ENCODE measurements at places on chromosomes 5 and 9.
A peak's percentile ranks its signal among the peaks of the same experiment; 100 is the strongest.

GRCh38 chr5:150043657-150044328 is 42.6 kb downstream of the CSF1R start:
- DNase-seq: no peak

- DNase-seq: no peak
Observed at GRCh38 chr9:114467910-114468309, 37.4 kb downstream of the WHRN start.

DNA sequence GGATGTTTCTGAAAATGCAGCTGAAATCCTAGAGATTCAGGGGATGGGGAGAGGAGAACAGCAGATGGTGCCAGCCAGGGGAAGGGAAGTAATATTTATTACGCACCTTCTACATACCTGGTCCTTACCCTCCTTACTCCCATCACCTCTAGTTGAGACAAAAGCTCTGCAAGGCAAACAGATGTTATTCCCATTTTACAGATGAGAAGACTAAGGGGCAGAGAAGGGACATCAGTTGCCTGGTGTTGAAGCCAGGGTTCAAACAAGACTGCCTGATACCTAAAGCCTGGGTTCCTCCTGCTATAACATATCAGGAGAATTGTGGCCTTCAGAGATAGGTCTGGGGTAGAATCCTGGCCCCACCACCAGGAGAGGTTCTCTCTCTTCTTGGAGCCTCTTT is 7.3 kb upstream of the BOD1 start:
- no peak for DNase-seq

DNA sequence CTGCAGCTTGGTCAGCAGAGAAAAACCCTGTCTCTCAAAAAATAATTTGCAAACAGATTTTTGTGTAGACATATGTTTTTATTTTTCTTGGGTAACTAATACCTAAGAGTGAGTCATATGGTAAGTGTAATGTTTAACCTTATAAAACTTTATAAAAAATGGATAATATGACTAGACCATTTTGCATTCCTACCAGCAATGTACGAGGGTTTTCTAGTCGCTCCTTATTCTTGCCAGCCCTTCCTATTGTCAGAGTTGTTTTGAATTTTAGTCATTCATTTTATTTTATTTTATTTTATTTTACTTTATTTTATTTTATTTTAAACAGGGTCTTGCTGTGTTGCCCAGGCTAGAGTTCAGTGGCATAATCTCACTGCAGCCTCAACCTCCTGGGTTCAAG is 37.8 kb downstream of the RABGAP1 start:
- DNase-seq: no peak

GRCh38 chr9:97321691-97322090 is 14.2 kb downstream of the CCDC180 start:
- no peak for DNase-seq

GRCh38 chr9:91942201-91942600 is 7.8 kb downstream of the ROR2 start:
- no peak for DNase-seq

DNA sequence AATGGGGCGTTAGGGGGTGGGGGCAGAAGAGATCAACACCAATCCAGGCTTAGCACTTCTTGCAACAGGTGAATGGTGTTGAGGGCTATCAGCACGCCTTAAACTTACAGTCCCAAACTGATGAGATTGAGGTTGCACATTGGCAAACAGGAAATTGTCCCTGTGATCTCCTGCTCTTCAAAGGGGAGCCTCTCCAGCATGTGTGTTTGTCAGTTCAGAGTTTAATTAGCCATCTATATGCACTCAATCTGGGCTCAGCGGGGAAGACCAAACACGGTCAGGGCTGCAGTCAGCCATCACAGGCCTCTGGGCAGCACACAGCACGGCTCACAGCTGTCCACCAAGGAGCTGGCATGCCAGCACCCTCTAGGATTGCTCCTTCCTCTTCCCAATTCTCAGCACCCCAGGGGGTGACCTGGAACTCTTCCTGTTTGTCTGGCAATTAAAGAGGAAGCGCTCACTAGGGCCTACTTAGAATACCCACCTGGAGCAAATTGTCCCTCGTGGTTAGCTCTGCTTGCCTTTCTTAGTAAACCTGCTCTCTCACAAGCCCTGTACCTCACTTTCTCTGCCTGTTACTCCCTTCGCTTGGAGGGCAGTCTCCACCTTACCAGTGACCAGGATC is 217.4 kb downstream of the SLIT3 start:
- DNase-seq: no peak

DNA sequence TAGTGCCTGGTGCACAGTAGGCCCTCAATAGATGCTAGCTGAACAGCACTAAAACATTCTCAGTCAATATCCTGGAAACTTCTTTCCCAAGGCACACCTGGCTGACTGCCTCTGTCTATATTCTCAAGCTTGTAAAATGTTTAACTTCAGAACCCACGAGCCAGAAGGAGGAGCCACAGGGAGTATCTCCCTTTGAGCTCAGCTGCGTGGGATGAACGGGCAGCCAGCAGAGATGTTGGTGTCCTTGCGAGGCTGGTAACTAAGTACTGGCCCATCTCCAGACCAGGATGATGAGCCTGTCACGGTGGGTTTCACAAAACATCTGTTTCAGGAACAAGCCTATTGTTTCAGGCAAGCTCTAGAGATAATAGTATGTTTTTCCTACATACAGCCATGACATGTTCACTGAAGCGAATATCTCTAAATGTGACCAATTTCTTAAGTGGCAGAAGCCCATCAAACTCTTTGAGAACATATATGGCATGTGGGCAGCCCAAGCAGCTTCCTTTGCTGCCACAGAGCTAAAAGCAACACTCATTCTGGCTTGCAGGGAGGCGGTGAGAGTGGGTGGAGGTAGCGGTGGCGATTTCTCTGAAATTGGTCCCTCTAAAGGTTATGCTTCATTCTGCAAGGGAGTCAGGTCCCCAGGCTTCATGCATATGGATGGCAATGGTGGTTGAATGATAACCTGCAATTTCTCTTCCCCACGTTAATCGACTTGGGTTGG is 206.2 kb downstream of the TTLL11 start:
- peak; percentile 10 for DNase-seq

GRCh38 chr5:59863777-59864176 is 29.7 kb downstream of the PDE4D start:
- DNase-seq: no peak

GRCh38 chr5:139708434-139708861 is 60.3 kb downstream of the CXXC5 start:
- no peak for DNase-seq

GRCh38 chr5:35458824-35459207 is 158.8 kb upstream of the SPEF2 start:
- no peak for DNase-seq

DNA sequence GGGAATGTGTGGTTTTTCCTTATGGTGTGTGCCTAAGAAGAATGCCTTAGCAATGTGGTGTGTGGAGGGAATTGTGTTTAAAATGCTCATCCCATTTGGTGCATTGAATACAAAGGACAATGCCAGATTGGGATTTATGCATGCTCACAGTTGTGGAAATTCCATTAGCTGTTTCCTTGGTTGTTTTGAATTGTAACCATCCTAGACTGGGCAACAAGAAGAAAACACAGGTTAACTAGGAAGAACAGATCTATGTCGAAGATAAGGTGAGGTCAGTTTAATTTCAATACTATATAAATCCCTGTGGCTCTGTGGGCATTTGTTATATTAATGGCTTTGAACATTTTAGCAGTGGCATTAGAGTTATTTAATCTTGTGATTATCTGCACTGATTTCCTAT is 266.8 kb downstream of the MAT2B start:
- no peak for DNase-seq

- DNase-seq: no peak
Observed at GRCh38 chr5:88094403-88094802, 174.2 kb downstream of the TMEM161B start.

- no peak for DNase-seq
Observed at GRCh38 chr5:71456362-71456743, 902 bp downstream of the BDP1 start.

- DNase-seq: peak; percentile 1
Observed at GRCh38 chr5:170681013-170681433, 102.5 kb upstream of the GABRP start.

GRCh38 chr5:180463916-180464602 is 30.1 kb upstream of the CNOT6 start:
- no peak for DNase-seq

DNA sequence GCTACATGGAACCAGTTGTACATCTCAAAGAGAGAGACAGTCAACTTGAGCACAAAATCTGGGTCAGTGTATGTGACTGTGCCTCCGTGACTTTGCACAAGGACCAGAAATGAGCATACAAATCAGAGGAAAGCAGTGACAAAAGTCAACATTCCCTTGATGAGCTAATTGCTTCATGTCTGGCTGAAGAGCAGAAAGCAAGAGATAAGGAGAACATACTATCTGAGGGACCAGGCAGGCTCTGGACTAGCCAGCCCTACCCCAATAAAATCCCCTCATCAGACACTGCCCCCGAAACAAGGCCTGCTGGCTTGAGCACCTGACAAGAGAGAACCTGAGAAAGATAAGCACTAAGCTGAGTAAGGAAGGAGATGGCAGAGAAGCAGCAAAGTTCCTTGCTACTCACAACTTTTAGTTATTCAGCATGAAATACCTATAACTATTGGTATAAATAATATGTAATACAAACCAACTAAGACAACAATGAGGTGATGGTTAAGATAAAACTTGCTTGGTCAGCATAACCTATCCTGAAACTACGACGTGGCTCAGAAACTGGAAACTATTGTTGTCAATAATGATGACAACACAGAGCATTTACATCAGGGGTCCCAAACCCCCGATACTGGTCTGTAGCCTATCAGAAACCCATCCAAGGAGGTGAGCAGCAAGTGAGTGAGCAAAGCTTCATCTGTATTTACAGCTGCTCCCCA is 9.5 kb downstream of the SIL1 start:
- DNase-seq: no peak

DNA sequence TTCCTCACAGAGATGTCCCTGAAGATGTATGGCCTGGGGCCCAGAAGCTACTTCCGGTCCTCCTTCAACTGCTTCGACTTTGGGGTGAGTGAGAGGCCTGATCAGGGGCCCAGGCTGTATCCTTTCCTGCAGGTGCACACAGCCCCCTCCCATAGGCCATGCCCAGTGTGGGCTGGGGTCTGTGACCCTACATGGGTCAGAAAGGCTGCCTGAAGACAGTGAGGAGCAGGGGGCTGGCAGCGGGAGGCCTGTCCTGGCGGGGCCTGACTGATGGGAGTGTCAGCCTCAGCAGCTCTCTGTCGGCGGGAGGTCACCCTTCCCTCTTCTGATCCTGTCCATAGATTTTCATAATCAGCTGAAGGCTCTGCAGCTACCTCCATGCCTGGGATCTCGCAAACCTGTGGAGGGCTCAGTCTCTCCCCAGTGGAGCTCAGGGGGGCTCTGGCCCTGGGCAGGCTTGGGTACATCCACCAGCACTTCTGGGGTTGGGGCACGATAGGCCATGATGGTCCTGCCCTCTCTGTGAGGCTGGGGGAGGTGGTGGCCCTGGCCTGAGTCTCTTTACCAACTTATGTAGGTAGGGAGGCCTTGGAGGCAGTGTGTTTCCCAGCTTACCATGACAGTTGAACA is 98.5 kb downstream of the CACNA1B start:
- no peak for DNase-seq

DNA sequence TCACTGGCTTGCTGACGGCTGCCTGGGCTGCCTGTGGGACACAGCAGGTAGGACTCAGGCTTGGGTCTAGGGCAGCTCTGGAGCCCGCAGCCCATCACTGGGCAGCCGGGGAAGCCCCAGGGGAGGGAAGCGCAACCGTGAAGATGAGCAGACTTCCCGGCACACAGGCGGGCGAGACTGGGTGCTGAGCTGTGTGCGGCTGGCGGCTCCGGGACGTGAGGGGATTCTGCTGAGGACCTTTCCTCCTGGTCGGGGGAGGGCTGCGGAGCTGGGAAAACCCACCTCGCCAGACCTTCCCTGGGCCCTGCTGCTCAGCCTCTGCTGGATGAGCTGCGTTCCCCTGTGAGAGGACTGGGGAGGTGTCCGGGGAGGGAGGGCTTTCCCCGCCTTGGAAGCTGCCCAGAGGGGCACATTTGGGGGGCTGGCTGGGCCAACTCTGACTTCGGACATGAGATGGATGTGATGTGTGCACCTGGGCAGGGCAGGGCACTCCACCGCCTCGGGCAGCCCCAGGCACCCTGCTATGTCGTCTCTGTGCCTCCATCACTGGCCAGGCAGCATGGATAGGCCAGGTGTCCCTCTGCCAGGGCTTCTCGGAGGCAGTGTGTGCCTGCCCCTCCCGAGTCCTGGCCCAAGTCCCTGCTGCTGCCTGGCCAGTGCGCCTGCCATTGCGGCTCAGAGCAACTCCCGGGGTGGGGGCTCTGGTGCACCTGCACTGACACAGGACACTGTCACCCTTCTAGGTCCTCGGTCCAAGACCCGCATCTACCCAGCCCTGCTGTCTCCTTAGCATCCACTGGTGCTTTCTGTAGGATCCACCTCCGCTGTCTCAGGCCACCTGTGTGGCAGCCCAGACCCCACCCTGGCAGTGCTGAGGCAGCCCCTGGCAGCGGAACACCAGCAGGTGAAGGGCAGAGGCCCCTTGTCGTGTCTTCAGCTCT is 66.4 kb downstream of the COL5A1 start:
- no peak for DNase-seq

- no peak for DNase-seq
Observed at GRCh38 chr5:60541980-60542379, 158.0 kb downstream of the DEPDC1B start.

- no peak for DNase-seq
Observed at GRCh38 chr5:38237681-38238080, 20.7 kb upstream of the EGFLAM start.

DNA sequence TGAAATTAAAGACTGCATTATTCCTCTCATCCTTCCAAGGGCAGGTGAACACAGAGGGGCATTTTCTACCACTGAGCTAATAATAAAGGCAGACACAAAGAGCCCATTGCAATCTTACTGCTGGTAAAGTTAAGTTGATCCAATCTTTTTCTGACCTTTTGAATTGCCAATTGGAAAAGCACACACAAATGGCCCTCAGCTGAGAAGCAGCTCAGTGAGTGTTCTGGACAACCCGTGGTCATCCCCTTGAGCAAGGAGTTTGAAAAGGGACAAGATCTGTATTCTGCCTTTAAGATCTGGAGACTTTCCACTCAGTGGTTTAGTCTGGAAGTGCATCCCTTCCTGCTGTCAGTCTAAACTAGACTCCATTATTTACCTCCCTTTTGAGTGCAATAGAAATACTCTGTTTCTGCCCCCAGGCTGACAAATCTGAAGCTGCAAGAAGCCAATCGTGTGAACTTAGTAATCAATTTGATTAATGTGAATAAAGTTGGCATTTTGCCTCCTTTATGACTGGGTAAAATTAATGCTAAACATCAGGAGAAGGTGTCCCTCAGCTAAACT is 835.7 kb downstream of the MAT2B start:
- no peak for DNase-seq

- no peak for DNase-seq
Observed at GRCh38 chr9:134935056-134935640, 17.4 kb upstream of the FCN1 start.

- no peak for DNase-seq
Observed at GRCh38 chr9:16039218-16039987, 486.6 kb downstream of the CCDC171 start.

DNA sequence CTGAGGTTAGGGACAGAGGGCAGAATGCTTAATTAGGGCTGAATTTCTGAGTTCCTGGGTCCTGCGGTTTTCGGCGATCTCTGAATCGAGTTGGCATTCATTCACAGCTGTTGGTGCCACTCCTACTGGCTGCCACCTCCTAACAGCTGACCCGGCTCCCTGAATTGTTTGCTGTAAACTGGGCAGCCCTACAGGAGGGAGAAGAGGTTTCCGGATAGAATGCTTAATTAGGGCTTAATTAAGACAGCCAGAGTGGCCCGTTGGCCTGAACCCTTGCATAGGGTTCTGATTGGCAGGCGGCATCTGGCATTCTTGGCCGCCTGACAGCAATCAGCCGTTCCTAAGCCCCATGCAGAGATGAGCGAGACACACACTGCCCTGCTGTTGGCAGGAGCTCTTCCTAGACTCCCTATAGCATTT is 25.7 kb downstream of the FRMPD1 start:
- DNase-seq: no peak

Measured in T-helper 2 cell (primary cell).